ENCODE measurements at places on chromosomes 11 and 22.
A peak's percentile ranks its signal among the peaks of the same experiment; 100 is the strongest.

DNA sequence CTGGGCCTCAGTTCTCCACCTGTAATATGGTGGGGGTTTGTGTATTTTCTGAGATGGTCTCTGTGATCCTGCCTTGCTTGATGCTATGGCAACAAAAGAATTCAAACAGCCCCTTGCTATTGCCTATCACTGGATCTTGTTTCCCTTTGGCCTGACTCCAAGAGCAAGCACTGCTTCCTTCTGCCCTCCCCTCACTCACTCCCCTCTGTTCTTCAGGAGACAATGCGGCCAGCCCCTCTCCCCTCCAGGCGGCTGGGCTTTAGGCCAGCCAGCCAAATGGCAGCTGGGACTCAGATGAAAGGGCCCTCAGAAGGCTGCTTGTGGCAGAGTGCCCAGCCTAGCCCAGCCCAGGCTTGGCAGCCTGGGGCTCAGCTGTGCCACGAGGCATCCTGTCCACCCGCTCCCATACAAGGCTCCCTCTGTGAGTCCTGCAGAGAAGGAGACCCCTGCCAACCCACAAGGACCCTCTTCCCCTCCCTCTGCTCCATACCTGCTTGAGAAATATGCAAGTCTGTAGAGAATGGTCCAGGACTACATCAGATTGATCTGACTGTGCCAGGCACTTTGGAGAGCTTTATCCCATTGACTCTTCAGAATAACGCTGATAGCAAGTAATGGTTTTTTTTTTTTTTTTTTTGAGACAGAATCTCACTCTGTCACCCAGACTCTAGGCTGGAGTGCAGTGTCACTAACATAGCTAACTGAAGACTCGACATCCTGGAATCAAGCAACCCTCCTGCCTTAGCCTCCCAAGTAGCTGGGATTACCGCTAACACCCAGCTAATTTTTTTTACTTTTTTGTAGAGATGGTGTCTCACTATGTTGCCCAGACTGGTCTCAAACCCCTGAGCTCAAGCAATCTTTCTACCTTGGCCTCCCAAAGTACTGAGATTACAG, 7.6 kb upstream of the KCTD14 start:
- peak; percentile 78 for DNase-seq

DNA sequence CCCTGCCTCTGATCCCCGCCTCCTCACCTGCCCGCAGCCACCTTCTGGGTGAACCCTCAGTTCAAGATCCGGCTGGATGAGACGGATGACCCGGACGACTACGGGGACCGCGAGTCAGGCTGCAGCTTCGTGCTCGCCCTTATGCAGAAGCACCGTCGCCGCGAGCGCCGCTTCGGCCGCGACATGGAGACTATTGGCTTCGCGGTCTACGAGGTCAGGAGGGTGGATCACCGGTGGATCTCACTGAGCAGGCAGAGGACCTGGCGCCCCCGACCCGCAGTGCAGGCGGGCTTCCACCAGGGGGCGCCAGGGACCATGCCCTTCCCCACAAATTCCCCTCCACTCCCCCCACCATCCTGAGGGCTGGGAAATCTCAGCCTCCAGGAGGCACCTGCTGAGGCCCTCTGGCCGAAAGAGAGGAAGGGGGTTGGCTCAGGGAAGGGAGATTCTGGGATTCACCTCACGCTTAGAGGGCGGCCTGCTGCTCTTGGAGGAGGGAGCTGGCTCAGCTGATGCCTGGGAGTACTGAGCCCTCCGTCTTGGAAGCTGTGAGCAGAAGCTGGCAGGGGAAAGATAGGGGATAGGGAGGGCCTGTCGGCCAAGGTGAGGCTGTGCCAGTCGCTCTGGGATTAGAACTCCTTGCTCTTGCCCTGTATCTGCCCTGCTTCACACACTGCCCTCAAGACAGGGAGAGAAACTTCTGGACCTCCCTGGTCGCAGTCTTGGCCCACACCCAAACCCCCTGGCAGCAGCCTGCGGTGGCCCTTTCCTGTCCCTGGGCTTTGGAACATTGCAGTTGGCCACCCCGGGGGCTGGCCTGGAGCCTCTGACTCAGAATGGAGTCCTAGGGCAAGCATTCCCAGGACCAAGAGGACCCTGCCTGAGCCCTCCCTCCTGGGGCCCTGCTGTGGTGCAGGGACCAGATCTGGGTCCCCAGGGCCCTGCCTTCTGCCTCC, 23.2 kb downstream of the CAPN1 start:
- DNase-seq = no peak

GRCh38 chr22:46902998-46903916, 140.8 kb downstream of the TBC1D22A start:
- DNase-seq = no peak

DNA sequence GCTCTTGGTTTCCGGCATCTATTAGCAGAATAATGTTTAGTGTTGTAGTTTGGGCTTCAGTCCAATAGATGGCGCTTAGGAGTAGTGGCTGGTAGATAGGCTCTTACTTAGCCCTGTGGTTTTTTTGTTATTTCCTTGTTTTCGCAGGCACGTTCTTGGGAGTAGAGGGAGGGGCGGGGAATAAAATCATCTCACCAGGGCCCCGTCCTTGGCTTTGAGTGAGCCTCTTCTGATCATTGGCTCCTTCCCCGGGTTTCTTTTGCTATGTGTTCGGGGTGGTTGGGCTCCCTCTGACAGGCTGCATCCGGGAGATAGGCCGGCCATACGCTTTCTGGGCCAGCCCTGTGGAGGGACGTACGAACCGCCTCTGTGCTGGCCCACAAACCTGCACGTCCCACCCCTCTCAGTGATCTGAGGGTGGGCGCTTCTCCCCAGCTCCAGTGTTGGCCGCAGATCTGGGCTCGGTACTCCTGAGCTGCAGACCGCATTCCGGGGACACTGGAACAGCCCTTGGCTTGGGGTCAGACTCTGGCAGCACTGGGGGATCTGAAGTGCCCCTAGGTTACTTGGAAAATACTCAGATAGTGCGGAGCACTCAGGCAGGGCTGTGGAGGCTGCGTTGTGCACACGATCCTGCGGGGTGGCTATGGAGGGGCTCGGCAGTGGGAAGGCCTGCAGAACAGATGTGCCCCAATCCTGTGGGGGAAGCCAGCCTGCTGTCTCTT, 217.0 kb downstream of the DYNC2H1 start:
- DNase-seq = peak; percentile 16

DNA sequence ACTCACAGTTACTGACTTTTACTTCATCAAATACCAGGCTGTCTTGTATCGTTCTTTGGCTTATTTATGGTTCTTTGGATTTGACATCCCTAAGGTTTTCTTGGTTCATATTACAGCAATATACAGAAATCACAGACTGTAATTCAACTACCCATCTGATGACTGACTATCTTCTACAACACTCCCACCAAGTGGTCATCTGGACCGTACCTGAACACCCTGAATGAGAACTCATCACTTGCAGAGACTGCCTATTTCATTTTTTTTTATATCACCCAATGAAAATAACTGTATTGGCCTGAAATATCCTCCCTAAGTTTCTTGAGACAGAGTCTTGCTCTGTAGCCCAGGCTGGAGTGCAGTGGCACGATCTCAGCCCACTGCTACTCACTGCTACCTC, 9.5 kb upstream of the UPB1 start:
- no peak for DNase-seq

DNA sequence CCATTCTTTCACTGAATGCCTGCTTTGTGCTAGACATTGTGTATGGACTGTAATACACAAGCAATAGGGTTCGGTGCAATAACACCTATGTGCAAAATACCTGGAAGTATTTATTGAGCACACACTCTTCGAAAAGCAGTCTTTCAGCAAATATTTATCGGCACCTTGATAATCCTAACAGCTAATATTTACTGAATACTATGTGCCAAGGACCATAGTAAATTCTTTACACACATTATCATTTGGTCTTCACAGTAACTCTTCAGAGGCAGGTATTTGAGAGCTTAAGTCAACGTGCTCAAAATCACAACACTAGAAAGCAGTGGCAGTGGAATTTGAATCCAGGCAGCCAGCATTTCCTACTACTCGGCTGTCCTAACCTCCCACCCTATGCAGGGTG, 2.2 kb downstream of the B3GNT6 start:
- no peak for DNase-seq

- no peak for DNase-seq
Observed at GRCh38 chr11:119148720-119149017, 183 bp upstream of the ABCG4 start.

DNA sequence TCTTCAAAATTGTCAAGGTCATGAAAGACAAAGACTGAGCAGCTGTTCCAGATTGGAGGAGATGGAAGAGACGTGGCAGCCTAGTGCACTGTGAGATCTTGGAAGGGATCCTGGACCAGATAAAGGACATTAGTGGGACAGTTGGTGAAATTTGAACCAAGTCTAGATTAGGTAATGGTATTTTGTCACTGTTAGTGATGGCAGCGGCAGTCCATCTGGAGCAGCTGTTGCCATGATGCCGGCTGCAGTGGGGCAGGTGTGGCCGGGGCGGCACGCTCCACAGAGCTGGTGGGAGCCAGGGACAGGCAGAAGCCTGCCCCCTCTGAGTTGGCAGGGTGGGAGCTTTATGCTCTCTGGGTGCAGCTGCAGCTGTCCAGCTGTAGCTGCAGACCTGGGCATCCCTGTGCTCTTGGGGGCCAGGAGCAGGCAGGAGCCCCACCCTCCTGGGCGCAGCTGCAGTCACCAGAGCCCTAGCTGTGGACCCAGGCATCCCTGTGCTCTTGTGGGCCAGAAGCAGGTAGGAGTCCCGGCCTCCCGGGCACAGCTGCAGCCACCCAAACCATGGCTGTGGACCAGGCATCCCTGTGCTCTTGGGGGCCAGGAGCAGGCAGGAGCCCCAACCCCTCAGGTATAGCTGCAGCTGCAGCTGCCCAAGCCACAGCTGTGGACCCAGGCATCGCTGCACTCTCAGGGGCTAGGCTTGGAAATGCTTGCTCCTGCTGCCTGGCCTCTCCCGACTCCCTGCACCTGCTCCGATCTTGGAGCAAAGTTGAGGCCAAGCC, 20.7 kb downstream of the DIXDC1 start:
- no peak for DNase-seq

DNA sequence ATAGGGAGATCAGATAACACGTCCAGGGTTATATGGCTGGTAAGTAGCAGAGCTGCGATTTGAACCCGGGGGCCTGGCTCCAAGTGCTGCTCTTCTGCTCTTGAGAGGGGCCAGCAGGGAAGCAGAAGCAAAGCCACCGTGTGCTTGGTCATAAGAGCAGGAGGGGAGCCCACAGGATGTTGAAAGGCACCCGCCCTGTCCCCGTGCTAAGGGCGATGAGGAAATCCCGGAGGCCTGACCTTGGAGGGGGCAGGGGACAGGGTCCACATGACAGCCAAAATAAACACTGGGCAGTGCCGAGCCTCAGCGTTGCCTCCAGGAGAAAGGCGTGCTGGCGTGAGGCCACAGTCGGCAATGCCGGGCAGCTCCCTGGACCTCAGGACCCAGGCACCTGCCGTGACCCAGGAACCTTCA, 28.8 kb downstream of the TOM1 start:
- no peak for DNase-seq

GRCh38 chr22:17201285-17201945, 17.8 kb downstream of the ADA2 start:
- DNase-seq = no peak

- DNase-seq = no peak
Observed at GRCh38 chr22:12601870-12602779, 2925.9 kb upstream of the OR11H1 start.

DNA sequence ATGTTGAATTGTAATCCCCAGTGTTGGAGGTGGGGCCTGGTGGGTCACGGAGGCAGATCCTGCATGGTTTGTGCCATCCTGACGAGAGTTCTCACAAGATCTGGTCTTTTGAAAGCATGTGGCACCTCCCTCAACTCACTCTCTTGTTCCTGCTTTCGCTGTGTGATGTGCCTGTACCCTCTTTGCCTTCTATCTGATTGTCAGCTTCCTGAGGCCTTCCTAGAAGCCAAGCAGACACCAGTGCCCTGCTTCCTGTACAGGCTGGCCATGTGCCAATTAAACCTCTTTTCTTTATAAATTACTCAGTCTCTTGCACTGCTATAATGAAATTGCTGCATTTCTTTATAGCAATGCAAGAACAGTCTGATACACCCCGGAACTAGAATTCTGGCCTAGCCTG, 13.1 kb downstream of the PTPN5 start:
- DNase-seq = no peak

DNA sequence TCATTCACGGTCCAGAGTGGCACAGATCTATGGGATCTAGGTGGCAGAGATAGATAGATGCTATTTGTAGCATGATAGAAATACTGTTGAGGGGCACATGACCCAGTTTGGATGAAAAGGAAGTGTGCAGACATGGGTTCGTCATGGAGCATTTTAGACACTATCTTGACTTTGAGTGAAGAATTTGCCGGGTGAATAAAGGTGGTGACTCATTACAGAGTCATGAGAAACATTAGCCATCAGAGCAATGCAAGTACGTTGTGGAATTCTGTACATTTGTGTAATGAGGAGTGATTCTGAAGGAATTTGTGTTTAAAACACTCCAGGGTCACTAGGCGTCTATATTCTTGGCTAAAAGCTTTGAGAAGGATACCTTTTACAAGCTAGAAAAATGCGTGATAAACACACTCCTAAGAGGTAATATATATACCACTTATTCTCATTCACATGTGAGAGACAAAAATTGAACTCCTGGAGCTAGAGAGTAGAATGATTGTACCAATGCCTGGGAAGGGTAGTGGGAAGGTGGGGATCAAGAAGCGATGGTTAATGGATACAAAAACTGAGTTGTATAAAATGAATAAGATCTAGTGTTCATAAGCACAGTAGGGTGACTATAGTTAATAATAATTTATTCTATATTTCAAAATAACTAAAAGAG, 593.7 kb upstream of the LUZP2 start:
- no peak for DNase-seq

- DNase-seq = no peak
Observed at GRCh38 chr11:73343076-73343873, 32.9 kb upstream of the RELT start.

- DNase-seq = no peak
Observed at GRCh38 chr11:48111891-48112290, 104.7 kb upstream of the OR4B1 start.

DNA sequence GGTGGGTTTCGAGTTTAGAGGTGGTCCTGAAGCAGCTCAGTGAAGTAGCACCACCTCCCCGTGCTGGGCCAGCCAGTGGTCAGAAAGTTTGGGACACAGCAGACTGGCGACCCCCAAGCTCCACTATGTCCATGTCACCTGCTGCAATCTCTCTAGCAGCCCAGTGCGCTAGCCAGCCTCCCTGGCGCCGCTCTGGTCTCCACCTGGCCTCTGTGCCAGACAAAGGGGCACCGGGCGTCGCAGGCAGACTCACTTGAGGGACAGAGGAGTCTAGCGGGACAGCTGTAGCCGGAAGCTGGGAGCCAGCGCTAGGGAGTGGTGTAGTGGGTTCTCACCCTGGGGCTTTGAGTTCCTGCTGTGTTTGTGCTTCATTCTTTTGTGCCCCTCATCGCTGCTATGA, 25.5 kb downstream of the MYBPC3 start:
- DNase-seq = no peak

- DNase-seq = no peak
Observed at GRCh38 chr11:133997554-133997953, 40.8 kb upstream of the IGSF9B start.

- DNase-seq = no peak
Observed at GRCh38 chr22:27487600-27488452, 313.7 kb downstream of the MN1 start.
